SW 1271 (cell line): ENCODE measurements at places on chromosomes 3 and 15.

DNA sequence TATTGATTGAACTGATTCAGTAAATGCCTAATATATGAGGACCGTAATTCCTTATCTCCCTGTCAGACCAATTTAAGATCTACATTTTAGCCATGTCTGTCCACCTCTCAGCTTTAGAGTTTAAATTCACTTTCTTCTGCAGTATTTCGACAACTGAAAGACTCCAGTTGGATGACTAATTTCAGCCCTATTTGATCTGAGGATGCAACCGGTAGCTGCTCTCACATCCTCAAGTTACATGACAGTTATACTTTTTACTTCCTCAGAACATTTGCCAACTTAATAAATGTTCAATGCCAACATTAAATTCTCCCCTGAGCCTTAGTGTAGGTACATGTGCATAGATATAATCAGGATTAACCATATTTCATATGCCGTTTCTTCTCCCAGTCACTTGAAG, 2.5 kb upstream of the HHLA2 start:
- no peak for DNase-seq

GRCh38 chr15:62360332-62361097, 195.4 kb upstream of the C2CD4B start:
- no peak for DNase-seq

GRCh38 chr3:38549082-38549481, 52.9 kb downstream of the EXOG start:
- no peak for DNase-seq

- DNase-seq: no peak
Measured at GRCh38 chr3:160949460-160949859, 155.7 kb downstream of the B3GALNT1 start.

DNA sequence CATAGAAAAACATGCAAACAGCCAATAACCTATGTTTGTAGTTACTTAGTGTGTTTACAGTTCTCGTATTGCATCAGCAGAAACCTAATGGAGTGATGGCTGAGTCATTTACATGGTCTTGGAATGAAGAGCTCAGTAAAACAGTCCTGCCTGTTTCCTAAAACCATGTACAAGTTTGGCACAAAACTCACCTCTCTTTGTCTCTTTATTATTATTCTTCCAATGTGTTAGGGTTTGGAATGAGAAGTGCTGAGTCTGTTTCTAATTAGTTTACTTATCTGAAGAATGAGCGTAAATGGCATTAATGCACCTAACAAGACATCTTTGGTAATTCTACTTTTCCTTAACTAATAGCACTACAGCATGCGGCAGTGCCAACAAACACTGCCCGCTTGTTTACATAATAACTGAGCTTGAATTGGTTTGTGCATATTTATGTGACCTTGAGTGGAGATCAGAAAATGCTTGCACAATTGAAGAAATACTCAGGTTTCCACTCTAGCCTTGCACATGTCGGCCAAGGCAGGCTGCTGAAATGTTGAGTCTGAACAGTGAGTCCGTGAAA, 385.4 kb upstream of the SEMA6D start:
- DNase-seq: no peak

DNA sequence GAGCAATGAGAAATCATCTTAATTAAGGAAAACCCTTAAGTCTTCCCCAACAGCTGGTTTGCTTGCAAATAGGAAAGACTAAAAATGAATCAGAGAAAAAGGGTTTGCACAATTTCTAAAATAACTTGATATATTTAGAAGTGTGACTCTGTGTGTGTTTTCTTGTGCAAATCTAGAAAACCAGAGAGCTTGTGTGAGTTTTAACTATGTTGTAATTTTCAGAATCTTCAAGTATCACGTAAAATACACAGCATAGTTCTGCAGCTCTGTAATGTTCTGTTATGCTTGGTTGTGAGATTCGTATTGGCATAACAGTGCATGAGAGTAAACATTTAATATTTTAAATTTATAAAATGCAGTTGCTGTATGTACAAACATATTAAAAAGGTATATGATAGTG, 74.7 kb upstream of the GAP43 start:
- no peak for DNase-seq

- DNase-seq: no peak
Measured at GRCh38 chr3:52299879-52300611, 12.4 kb downstream of the GLYCTK start.

- DNase-seq: no peak
Measured at GRCh38 chr3:25339225-25339624, 88.8 kb upstream of the RARB start.

DNA sequence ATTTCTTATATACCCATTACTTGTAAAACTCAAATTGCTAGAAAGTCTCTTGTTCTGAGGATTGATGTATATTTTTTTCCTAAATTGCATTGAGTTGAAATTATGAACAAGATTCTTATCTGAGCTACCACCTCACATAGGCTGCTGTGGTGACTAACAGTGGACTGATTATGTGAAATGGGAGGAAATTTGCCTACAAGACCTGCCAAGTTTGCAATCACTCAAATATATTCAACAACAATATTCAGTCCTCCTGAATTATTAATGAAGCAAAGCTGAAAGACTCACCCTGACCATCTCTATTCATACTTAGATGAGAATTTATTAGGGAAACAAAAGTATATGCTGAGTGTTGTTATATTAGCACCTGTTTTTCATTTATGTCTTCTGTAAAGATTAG, 412.6 kb upstream of the SEMA6D start:
- no peak for DNase-seq

DNA sequence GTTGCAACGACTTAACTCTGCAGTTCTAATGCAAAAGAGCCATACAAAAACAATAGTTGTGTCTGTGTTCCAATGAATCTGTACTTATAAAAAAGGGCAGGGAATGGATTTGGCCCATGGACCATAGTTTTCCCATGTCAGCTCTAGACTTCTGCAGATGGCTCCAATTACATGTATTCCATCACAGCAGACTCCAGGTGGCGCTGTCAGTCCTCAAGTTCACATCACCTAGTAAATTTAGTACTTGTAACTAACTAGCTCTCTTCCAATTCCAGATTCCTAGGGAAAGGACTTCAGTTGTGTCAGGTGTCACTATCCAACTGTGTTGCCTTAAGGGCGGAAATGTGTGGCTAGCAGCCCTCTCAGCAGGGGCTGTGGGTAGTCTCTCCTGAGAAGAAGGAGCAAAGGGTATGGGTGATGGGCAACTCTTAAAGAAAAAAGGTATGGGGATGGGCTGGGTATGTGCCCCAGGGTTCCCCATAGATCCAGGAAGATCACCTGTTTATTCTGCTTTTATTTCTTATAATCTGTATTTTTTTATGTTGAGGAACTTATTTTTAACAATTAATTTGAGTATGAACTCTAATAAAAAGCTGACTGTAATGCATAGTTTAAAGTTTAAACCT, 36.2 kb downstream of the BBS4 start:
- peak; percentile 27 for DNase-seq

GRCh38 chr3:46901591-46902187, 24.2 kb downstream of the PTH1R start:
- DNase-seq: no peak

- DNase-seq: no peak
Measured at GRCh38 chr3:67064105-67064504, 66.0 kb downstream of the KBTBD8 start.

DNA sequence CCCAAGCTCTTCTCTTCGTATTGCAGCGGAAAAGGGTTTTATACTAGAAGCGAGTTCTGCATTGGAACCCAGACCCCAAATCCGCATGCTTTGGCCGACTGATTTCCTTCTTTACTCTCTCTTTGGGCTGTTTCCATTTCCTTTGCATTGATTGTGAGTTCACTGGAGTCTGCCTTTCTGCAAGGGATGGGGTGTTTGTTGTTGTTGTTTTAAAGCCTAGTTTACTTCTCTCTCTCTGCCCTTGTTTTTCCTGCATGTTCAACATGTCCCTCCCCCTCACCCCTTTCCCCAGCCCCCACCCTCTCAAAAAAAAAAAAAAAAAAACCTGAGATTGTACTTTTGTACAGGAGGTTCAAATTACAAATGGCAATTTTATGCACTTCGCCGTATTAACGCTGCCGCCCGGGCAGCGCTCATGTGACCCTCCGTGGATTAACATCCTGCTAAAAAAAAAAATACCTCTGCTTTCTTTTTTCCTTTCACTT, 2.2 kb downstream of the NR2F2 start:
- peak; percentile 36 for DNase-seq

DNA sequence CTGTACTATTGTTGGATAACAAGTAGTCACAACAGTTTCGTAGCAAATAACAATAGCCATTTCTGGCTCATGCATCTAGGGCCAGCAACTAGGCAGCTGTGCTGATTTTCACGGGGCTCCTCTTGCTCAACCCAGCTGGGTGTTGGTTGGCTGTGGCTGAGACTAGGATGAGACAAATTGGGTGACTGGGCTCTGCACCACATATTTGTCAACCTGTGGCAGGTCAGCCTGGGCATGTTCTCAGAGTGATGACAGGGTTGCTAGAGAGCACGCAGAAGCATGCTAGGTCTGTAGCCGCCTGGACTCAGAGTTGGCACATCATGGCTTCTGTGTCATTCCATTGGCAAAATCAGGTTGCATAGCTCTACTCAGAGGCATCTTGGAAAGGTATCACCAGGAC, 175.9 kb downstream of the OTOL1 start:
- DNase-seq: no peak

DNA sequence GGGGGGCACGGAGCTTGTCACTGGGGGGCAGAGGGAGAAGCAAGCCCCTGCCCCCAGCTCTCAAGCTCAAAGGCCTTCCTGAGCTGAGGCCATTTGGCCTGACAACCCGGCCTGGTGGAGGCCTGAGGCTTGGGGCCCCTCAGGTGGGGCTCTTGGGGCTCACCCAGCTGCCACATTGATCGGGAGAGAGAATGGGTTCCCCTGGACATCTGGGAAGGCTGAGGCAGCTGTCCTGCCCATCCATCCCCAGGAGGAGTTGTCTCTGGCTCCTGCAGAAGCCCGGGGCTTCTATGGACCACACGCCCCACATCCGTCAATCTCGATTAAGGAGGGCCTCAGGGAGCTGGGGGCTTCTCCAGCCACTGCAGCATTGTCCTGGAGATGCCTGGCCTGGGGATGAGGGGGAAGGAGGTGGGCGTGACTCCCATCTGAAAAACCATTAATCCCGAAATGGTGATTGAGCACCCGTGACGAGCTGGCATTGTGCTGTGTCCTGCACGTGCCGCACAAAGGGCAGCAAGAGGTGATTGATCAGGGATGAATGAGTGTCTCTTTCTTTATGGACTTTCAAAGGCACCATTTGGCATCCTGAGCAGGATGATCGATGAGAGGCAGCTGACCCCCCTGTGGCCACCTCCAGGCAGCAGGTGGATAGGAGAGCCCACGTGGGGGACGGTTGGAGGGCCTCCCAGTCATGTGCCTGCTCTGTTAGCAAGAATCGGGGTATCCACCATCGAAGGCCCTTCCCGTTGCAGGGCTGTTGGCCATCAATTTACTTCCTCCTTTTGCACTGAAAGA, 17.2 kb upstream of the CRABP1 start:
- DNase-seq: no peak

DNA sequence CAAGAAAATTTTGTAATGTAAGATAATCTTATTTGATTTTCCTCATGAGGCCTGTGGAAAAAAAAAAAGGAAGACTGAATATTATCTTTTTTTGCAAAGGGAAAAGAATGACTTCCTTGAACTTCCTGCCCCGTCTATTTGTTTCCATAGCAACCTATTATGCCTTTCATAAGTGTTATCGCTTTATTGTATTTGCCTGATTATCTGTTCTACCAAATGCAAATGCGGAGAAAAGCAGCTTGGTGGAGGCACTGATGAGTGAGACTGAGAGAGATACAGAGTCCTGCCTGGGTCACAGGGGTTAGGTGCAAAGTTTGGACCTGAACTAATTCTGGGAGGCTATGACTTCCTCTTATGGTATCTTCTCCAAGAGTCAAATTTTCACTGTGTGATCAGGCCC, 334.0 kb upstream of the KCNMB2 start:
- no peak for DNase-seq

GRCh38 chr3:124850212-124850611, 37.0 kb downstream of the ITGB5 start:
- no peak for DNase-seq

DNA sequence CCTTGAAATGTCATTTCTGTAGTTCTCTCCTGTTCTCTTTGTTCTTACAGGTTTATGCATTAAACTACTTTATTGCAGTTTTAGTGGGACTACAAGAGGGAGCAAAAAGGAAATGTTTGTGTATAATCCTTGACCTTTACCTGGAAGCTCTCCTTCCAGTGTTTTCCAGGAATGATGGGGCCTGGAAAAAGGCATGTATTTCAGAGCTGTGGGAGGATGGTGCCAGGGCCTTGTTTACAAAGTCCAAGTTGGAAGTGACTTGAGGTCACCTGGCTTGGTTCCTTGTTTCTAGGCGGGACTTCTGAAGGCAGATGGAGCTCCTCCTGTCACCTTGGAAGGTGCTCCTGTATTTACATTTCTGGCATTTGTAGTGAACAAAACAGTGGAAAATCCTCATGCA, 15.1 kb downstream of the ACVR2B start:
- no peak for DNase-seq

- no peak for DNase-seq
Measured at GRCh38 chr3:175329373-175329772, 470.2 kb downstream of the NAALADL2 start.

DNA sequence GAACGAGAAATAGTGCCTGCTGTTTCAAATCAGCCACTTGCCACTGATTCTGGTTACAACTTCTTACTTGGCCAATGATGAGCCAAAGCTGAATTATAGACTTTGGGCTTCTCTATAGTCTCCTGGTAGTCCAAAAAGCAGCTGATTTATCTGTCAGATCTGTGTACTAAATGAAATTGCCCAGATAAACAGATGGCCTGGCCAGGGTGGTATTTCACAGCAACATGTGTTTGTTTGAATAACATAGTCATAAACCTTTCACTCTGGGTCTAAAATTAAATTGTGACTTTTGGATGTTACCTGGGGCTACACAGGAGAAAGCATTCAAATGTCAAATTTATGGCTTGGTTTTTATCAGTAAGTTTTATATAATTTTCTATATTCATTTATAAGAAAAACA, 147.0 kb downstream of the NECTIN3 start:
- DNase-seq: no peak

GRCh38 chr3:55567615-55568014, 80.5 kb upstream of the WNT5A start:
- no peak for DNase-seq

DNA sequence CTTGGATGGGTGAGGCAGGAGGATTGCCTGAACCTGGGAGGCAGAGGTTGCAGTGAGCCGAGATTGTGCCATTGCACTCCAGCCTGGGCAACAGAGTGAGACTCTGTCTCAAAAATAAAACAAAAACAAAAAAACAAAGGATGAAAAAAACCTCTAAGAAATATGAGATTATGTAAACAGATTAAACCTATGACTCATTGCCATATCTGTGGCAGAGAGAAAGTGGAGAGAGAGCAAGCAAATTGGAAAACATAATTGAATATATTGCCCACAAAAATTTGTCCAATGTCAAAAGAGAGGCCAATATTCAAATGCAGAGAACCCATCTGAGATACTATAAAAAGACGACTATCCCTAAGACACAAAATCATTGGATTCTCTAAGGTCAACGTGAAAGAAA, 1106.0 kb downstream of the OTOL1 start:
- no peak for DNase-seq
